Foreskin fibroblast (primary cell): ENCODE measurements at places on chromosomes 1 and 21.

DNA sequence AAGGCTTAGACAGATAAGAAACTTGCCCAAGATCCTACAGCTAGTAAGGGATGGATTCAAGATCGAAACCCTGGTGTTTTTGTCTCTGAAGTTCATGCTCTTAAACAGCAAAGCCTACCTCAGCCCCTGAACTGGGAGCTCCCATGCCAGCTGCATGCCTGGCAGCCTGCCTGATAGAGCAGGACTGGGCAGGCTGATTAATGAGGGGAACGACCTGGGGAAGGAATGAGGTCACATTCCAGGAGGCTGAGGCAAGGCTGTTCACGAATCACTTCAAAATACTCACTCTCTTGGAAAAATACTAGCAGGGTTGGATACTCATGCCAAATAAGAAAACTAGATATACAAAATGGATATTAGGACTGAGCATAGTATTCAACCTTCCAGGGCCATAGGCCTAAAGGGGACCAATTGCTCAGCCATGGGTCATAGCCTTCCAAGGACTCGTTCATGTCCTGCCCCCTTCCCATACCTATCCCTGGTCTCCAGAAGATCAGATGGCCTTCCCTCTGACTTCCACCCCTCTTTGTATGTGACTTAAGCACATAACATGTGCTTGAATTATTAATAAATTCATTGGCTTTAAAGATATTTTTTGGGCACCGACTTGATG lies 15.6 kb upstream of the TACSTD2 start:
- DNase-seq, result peak; percentile 96

GRCh38 chr1:76763738-76764137 lies 103.5 kb upstream of the ST6GALNAC5 start:
- DNase-seq, result no peak

DNA sequence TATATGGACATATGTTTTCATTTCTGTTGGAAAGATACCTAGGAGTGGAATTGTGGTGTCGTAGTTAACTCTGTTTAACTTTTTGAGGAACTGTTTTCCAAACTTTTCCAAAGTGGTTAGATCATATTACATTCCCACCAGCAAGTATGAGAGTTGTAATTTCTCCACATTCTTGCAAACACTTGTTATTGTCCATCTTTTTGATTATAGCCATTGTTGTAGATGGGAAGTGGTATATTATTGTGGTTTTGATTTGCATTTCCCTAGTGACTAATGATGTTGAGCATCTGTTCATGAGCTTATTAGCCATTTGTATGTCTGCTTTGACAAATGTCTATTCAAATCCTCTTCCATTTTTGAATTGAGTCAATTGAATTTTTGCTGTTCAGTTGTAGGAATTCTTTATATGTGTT lies 19.8 kb downstream of the CAMTA1 start:
- DNase-seq, result no peak

DNA sequence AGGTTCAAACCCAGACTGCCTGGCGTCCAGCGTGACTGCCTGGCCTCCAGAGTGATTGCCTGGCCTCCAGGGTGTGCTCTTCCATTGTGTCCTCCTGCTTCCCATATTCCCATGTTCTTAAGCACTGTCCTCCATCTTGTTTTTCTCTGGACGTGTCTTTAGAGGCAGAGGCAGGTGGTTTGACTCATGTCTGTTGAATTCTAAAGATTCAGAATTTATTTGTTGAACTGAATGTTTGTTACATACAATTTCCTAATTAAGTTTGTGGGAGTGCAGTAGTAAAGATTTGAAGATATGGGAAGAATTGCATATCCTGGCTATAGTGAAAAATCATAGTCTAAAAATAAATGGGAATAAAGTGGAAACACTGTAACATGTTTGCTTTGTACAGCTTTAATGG lies 18.3 kb downstream of the ST6GALNAC3 start:
- DNase-seq, result no peak

DNA sequence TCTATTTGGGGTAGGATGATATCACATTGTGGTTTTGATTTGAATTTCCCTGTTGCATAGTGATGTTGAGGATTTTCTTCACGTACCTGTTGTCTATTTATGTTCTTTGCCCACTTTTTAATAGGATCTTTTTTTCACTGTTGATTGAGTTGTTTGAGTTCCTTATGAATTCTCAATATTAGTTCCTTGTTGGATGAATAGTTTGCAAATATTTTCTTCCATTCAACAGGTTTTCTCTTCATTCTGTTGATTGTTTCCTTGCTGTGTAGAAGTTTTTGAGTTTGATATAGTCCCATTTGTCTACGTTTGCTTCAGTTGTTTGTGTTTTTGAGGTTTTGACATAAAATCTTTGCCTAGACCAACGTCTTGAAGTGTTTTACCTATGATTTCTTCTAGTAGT lies 369.5 kb upstream of the CAMK1G start:
- no peak for DNase-seq

- DNase-seq, result no peak
Observed at GRCh38 chr1:116768416-116769103, 14.3 kb downstream of the CD2 start.

DNA sequence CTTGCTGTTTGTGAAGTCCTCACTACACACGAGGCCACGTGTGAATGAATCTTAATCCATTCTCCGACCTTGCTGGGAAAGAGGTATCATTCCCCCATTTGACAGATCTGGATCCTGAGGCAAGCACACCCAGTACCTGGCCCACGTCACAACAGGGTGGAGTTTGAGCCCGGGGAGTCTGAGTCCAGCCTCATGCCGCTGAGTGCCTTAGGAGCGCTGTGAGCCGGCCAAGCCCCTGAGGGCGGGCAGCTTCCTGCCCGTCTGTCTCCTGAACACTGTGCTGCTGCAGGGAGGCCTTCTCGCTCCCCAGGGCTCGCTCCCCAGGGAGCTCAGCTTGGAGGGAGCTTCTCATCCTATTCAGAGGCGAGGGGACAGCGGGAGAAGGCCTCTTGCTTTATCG lies 29.7 kb downstream of the SLC45A1 start:
- no peak for DNase-seq

GRCh38 chr1:100463791-100464424 lies 74.0 kb upstream of the GPR88 start:
- DNase-seq, result peak; percentile 78

- peak; percentile 76 for DNase-seq
Observed at GRCh38 chr1:31815752-31816500, at the start of gene SPOCD1. Gene SPOCD1 (minus strand): TSS chr1:31816022. CDS start chr1:31815333, 689 bp downstream.

DNA sequence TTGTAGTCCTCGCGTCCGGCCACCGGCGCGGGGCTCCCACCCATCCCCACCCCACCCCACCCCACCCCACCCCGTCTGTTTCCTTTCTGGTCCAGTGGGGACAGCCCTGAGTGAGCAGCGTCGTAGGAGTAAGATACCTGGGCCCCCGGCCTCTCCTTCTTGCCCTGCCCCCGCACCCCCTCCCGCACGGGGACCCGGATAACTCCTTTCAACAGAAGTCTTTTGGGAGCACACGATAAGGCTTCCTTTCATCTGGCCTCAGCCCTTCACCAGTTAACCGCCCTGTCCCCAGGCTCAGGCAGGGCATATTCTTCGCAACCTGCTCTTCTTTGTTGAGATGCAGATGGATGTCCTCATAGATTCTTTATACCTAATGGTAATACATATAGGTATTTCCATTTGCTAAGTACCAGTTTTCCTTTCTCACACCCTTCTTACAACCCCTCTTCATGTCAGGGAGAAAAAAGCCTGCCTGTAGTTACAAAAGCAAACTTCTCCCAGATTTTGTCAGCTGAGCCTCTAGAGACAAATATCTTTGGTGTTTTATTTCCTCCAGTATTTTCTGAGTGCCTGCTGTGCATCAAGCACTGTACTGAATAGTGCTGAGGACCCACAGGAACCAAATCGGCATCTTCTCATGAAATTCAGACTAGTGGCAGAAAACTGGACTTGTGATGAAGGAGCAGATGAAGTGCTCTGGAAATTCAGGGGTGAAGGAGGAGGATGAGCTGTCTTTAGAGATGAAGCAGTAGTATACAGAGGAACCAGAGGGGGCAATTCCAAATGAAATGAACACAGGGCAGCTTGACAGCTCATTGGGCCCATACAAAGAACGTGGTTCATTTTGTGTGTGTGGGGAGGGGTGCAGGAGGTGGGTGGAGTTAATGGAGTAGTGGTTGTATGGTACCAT lies 33.6 kb downstream of the SLC2A1 start:
- DNase-seq, result peak; percentile 36

DNA sequence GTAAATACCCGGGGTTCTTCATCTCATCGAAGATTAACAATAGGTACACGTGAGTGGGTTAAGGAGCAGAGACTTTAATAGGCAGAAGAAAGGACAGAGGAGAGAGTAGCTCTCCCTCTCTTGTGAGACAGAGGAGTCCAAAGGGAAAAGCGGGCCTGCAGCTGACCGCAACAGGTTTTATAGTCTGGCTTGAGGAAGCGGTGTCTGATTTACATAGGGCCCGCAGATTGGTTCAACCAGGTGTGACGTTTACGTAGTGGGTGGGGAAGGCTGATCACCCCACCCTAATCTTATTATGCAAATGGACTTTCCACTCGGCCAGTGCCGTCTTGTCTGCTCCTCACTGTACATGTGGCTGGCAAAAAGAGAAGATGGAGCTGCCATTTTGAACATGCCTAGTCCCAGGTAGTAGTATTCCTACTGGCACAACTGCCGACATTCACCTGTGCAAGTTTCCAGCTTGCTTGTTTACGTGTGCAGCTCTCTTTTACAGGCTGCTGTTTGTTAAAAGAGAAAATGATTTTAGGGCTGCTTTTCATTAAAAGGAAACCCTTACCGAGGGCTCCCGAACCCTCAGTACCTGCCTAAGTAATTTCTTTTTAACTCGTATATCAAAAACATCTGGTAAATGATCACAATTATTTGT lies 10.6 kb downstream of the CDC14A start:
- peak; percentile 6 for DNase-seq

DNA sequence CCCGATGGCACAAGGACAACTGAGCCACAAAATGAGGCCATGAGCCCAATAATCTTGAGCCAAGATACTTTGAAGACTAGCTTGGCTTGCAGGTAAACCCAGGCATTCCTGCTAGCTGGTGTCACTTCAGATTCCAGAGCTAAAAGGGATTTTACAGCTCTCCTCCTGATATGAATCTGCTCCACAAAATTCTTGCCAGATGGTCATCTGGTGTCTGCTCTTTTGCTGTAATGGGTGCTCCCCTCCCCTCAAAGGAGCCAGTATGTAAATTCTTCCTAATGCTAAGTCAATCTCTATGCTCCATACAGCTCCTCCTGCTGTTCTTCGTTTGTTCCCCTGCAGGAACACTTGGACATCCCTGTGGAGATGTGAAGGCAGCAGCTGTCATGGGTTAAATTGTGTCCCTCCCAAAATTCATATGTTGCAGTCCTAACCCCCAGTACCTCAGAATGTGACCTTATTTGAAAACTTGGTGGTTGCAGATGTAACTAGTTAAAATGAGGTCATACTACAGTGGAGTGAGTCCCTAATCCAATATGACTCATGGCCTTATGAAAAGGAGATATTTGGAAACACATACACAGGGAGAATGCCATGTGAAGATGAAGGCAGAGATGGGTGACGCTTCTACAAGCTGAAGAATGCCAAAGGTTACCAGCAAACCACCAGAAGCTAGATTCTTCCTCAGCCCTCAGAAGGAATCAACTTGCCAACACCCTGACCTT lies 180.6 kb upstream of the PALMD start:
- DNase-seq, result peak; percentile 89

DNA sequence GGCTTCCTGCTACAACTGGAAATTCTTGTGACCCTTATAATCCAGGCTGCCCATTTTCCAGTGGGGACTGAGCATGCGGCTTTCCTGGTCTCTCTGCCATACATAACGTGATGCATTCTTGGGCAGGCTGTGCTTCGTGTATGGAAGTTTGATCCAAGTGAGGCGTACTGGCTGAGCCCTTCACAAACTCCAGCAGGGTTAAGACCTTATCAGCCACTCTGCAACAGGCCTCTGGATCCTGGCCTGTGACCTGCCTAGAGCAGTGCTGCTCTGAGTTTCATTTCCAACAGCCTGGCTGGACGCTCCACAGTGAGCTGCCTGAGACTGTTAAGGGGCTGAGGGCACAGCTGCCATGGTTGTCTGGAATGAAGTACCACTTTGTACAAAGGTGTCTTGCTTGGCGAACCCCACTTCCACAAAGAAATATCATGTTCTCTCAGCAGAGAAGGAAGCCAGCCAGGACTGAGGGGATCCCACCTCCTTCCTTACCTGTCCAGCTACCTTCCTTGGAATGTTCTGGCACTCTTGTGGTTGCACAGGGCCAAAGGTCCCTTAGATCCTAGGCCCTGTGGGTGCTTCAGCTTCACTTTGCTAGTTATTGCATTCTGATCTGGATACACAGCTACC lies 28.5 kb upstream of the XPR1 start:
- no peak for DNase-seq

GRCh38 chr1:248111157-248111556 lies 16.2 kb downstream of the OR2L13 start:
- DNase-seq, result no peak

DNA sequence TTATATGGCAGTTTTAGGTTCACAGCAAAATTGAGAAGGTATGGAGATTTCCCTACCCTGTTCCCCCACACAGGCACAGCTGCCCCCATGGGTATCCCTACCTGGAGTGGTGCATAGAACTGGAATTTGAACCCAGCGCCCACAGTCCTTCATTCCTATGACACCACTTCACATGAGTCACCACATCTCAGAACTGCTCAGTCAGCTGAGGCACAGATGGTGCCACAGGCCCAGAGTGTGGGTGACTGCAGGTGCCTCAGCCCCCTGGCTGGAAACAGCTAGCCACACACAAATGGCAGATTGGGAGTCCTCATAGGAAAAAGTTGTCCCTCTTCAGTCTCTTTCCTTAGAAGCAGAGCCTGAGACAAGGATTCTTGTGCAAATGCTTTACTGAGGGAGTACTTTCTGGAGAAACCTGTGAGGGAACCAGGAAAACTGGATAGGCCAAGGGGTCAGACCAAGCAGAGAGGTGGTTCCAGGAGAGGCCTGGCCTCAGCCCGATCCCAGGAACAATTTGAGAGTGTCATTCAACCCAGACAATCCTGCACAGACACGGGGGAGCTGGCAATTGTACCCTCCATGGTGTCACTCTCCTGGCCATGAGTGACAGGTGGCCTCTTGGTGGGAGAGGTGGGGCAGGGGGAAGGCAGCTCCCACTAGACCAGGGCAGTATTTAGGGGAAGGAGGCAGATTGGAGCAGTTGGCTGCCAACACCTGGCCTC lies 6.9 kb downstream of the PLA2G2D start:
- no peak for DNase-seq

DNA sequence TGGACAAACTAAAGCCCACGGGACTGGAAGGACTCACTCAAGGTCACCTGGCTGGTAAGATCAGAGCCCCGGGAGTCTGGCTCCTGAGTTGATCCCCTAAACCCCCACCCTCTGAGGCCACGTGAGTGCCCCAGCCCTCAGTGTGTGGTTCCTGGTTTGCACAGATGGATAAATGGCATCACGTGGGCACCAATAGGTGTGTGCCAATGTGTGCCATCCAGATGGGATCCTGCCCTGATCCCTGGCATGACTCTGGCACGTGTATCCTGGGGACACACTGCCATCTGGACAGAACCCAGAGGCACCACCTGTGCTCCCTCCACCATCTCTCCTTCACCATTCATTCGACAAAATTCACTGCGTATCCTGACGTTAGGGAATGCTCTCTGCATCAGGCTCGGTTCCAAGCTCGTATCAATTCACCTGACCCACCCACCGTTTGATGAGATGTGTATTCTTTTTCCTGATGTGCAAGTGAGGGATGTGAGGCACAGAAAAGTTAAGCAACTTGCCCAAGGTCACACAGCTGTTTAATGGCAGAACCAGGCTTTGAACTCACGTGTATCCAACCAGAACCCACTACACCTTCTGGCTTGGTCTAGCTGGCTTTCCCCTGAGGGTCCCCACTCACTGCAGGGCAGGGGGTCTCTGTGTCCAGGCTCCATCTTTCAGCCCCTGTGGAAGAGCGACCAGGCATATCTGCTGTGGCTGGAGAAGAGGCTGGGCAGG lies 49.8 kb upstream of the PAX7 start:
- DNase-seq, result no peak
